ENCODE measurements at places on chromosomes 6 and 20.

- no peaks in the 10 kb centered on the region for H3K27me3 ChIP-seq
- H3K27ac ChIP-seq: no peak overlapping the region
- H3K36me3 ChIP-seq: no peaks in the 10 kb centered on the region
- peaks cover 7% of the 10 kb centered on the region for H3K4me1 ChIP-seq
- H3K4me3 ChIP-seq: peak overlapping the region; percentile 0
Observed at GRCh38 chr6:139271056-139271455, 20.7 kb downstream of the TXLNB start.

GRCh38 chr6:118494091-118494490 is 54.0 kb upstream of the PLN start:
- no peaks in the 10 kb centered on the region for H3K36me3 ChIP-seq
- no peak overlapping the region for H3K4me3 ChIP-seq
- H3K27me3 ChIP-seq: no peaks in the 10 kb centered on the region
- H3K27ac ChIP-seq: no peak overlapping the region

DNA sequence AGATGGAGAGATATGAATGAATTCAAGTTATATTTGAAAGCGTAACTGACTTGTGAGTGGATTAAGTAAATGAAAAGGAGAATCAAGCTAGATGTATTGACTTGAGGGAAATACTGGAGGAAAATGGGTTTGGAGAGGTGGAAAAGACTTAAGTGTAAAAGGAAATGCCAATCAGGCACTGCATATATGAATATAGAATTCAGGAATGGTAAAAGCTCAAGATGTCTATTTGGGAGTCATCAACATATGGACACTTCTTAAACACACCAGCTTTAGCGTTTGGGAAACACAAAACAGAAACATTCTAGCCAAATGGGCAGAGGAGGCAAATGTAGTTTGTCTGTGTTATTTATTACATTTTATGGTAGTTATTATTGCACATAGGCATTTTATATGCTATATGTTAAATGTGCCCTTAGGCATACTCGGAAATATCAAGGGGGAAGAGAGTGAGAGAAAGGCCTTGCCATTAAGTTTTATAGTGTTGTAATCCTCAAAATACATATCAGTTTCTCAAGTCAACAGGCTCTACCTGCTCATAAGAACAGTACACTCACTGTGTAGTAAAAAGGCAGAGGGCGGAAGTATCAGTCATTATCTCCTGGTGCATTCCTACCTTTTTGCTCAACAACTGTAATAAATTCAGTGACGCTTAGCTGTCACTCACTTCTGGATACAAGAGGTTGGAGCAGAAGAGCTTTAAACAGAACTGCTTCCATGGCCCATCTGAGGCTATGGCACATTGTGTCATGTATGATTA is 33.7 kb upstream of the ME1 start:
- no peak for DNase-seq
- H3K36me3 ChIP-seq: no peaks in the 10 kb centered on the region
- no peaks in the 10 kb centered on the region for H3K27me3 ChIP-seq
- H3K4me1 ChIP-seq: peaks cover 5% of the 10 kb centered on the region

- no peak overlapping the region for H3K4me3 ChIP-seq
- no peaks in the 10 kb centered on the region for H3K4me1 ChIP-seq
- H3K27me3 ChIP-seq: no peaks in the 10 kb centered on the region
- DNase-seq: no peak
Observed at GRCh38 chr20:1526896-1527295, 30.6 kb downstream of the SIRPD start.

DNA sequence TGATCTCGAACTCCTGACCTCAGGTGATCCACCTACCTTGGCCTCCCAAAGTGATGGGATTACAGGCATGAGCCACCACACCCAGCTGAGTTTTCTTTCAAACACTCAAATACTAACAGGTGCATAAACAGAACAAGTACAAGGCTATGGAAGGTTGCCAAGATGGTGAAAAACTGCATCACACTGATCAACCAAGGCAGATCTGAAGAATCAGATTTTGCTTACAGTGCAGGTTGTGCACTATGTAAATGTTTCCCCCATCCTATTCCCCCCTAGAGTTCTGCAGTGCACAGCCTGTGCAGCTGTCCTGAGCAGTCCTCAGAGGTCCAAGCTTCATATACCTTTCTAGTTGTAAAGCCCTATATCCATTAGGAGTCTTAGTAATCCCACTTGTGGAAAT is 73.0 kb downstream of the GFRA4 start:
- H3K36me3 ChIP-seq: peaks cover under 1% of the 10 kb centered on the region
- no peaks in the 10 kb centered on the region for H3K4me1 ChIP-seq
- no peak for DNase-seq
- no peak overlapping the region for H3K4me3 ChIP-seq

DNA sequence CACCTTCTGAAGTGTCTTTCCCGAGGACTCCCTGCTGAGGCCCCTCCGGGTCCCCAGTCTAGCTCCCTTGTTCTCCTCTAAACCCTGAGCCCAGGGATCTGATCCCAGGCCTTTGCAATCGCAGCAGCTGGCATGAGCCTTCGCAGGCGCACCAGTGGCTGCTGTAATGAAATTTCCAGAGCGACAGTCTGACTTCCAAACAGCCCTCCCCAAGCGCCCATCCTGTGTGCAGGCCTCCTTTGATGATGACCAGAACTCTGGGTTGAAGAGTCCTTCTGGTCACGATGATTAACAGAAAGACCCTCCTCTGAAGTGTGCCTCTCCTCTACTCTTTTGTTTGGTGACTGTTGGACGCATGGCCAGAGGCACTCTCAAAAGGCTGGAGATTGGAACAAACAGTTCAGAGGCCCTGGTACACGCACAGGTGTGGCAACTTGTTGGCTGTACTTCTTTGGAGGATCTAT is 89.1 kb upstream of the MPC1 start:
- no peak overlapping the region for H3K4me3 ChIP-seq
- H3K27ac ChIP-seq: no peak overlapping the region
- H3K36me3 ChIP-seq: no peaks in the 10 kb centered on the region
- DNase-seq: no peak
- H3K27me3 ChIP-seq: no peaks in the 10 kb centered on the region

DNA sequence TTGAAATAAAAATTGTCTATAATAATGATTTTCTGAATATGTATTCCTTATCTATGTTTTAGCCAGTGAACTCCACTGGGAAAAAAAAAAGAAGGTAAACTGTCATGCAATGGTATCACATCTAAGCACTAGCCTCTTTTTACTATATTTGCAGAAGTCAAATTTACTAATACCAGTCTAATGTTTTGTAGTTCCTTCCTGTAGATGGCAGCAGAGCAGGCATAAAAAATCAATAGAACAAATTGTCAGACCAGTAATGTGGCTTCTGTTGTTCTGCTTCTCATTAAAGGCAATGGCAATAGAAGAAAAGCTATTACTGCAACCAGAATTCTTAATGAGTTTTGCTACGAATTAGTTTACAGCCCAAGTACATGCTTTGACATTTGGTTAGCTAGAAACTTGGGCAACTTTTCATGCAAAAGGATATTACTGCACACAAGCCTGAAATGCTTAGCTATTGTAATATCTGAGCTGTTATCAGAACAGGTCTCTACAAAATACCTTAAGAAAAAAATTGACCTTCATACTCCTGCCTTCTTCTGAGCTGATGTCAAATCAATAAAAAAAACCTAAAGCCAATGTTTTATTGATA is 476.9 kb downstream of the KHDRBS2 start:
- no peak overlapping the region for H3K4me3 ChIP-seq
- H3K36me3 ChIP-seq: no peaks in the 10 kb centered on the region
- no peaks in the 10 kb centered on the region for H3K4me1 ChIP-seq

DNA sequence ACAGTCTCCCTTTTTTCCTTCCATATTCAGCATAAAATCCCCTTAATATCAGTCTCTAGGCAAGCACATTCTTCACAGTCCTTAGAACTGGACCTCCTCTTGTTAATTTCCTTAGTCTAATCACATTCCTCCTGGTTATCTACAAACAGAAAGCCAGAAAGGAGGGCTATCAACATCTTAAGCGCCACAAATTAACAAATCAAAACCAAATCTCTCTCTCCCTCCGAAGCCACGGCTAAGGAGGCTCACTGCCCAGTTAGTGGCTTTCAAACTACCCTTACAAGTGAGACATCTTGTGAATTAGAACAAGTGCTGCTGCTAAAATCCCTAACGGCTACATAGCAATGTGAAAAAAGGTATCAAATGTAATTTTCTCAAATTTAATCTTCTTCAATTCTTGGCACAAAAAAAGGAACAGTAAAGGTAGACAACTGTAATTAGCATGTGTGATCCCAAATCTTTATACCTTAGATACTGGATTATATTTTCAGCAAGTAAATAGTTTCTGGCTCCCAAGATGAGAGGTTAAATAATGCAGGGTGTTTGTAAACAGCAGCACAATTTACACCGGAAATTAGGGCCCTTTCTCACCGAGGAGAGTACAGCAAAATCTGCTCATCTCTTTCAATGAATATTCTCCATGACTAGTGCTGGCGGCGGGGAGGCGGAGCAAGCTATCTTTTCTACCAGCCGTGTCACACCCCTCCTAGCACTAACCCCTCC is 1.4 kb upstream of the TRIM39 start:
- H3K27me3 ChIP-seq: no peaks in the 10 kb centered on the region
- no peak for DNase-seq
- peak overlapping the region; percentile 85 for H3K4me3 ChIP-seq

GRCh38 chr20:58623579-58624473 is 27.3 kb upstream of the STX16 start:
- H3K27me3 ChIP-seq: no peaks in the 10 kb centered on the region
- DNase-seq: no peak
- H3K27ac ChIP-seq: no peak overlapping the region
- H3K4me3 ChIP-seq: no peak overlapping the region
- no peaks in the 10 kb centered on the region for H3K4me1 ChIP-seq

GRCh38 chr20:57503035-57503658 is 21.8 kb downstream of the CTCFL start:
- DNase-seq: no peak
- H3K36me3 ChIP-seq: no peaks in the 10 kb centered on the region
- H3K27me3 ChIP-seq: no peaks in the 10 kb centered on the region
- H3K4me3 ChIP-seq: no peak overlapping the region
- no peak overlapping the region for H3K27ac ChIP-seq

- H3K36me3 ChIP-seq: no peaks in the 10 kb centered on the region
- no peak overlapping the region for H3K4me3 ChIP-seq
- no peak for DNase-seq
Observed at GRCh38 chr6:35359346-35359743, 17.0 kb downstream of the PPARD start.

DNA sequence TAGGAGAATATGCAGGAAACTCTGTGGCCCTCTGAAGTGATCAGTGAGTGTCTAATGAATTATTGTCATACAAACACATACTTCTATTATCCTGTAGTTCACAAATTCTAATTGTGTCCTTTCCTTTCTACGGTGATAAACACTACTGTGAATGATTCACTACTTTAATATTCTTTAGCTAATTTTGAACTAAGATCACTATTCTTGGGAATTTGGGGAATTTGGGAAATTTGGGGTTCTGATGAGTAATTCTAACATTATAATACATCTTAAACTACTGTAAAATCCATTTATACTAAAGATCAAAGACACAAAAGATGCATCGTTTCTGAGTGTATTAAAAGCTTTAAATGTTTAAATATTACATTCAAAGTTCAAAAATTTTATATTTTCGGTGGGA is 1287.2 kb upstream of the CITED2 start:
- H3K4me3 ChIP-seq: no peak overlapping the region
- H3K27ac ChIP-seq: no peak overlapping the region
- no peaks in the 10 kb centered on the region for H3K4me1 ChIP-seq
- DNase-seq: no peak
- H3K27me3 ChIP-seq: no peaks in the 10 kb centered on the region
